ENCODE measurements at places on chromosomes 2 and 18.

GRCh38 chr2:156491176-156491575 lies 55.0 kb downstream of the GPD2 start:
- DNase-seq: no peak

GRCh38 chr2:66024391-66024790 lies 410.5 kb upstream of the MEIS1 start:
- DNase-seq: no peak

- DNase-seq: no peak
These were observed 2.4 kb upstream of the KCNF1 start for GRCh38 chr2:10909050-10909995.

DNA sequence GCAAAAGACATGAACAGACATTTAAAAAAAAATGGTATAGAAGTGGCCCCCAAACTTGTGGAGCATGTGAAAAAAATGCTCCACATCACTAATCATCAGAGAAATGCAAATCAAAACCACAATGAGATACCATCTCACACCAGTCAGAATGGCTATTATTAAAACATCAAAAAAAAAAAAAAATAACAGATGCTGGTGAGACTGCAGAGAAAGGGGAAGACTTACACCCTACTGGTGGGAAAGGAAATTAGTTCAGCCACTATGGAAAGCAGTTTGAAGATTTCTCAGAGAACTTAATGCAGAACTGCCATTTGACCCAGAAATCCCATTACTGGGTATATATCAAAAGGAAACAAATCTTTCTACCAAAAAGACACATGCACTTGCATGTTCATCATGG lies 164.8 kb downstream of the RIT2 start:
- no peak for DNase-seq

DNA sequence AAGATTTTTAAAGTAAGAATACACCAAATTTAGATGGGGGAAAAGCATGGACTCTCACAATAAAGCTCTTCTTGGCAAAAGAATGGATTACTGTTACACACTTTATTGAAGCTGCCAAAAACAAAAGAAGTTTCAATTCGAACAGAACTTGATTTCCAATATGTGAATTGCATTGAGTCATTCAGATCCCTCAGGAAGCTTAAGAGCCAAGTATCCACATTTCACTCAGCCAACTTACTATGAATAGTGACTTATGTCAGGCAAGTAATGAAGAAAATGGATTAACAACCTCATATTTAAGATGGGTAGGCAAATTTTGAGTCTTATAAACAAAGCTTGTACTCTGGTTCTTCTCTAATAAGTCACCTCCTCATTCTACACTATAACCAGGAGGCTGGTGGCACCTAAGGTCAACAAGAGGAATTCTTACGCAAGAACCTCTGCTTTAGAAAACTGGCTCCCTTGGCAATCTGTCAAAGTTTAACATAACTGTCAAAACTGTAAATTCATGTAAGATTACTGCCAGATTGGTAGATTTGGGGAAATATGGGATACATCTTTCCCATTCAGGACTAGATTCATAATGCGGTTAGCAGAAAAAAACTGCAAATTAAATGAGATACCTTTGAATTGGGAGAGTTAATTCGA lies 6.0 kb downstream of the HADHA start:
- DNase-seq: no peak

- DNase-seq: peak; percentile 38
These were observed 20.6 kb downstream of the HTR2B start for GRCh38 chr2:231104115-231104713.

DNA sequence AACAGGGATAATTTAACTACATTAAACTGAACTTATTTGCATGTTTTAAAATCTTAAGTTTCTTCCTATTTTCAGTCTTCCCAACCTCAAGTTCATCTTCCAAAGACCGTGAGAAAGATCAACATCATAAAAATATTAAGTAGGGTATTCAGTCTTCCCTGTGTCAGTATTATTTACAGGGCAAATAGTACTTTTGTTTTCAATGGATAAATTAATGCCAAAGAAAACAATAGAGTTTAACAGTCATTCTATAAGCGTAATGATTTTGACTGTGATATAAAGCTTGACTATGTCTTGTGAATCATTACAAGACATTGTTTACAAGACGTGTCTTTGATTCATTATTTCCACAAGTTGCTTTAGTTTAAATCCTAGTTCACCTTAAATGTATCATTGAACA lies 48.0 kb upstream of the NRXN1 start:
- no peak for DNase-seq
